ENCODE measurements at places on chromosomes 5 and 9.

DNA sequence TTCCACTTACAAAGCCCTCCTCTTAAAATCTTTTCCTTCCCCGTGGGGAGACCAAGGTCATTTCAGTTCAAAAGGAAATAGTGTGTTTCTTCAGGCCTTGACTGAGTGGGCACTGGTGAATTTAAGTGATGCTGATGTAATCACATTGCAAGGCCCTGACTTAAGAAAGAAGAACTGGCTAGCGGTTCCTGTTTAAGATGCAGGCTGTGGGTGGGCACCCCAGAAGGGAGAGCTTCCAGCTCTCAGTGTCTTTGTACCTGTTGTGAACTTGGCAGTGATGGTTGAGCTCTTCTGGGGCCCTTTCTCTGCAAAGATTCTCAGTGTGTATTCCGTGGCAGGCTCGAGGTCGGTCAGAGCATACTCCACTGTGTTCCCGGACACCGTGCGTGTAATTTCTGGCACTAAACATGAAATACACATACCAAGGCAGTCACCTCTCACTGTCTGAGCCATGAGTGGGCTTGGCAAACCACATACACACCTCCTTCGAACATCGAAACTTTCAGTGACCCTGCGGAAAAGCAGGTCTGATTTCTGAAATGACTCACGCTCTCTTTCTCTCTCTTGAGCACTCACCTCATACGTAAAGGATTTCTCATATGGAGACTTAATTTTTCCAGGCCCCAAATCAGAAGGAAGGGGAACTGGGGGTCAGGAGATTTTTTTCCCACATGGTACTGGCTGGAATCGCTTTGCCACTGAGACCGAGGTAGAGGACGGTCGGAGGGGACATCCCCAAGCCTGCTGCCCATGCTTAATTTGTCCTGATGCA is 81.9 kb downstream of the TNC start:
- no peak for DNase-seq

DNA sequence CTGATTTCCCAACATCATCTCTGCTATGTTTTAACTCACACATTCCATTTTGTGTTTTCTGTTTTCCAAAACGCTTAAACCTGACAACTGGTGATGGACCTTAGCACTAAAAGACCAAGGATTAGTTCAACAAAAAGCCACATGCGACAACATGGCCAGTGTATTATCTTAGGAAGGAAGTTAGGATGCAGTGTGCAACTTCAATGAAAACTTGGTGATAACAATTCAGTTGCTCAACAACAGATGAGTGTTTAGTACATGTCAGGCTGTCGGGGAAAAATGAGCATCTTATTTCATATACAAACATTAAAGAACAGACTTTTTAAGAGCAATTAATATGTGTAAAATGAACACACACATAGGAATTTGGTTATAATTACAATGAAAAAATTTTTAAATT is 780.0 kb downstream of the SEMA5A start:
- DNase-seq = no peak

- no peak for DNase-seq
Observed at GRCh38 chr5:58330781-58331180, 129.1 kb downstream of the PLK2 start.

- DNase-seq = no peak
Observed at GRCh38 chr5:608429-609370, 3.4 kb upstream of the CEP72 start.

DNA sequence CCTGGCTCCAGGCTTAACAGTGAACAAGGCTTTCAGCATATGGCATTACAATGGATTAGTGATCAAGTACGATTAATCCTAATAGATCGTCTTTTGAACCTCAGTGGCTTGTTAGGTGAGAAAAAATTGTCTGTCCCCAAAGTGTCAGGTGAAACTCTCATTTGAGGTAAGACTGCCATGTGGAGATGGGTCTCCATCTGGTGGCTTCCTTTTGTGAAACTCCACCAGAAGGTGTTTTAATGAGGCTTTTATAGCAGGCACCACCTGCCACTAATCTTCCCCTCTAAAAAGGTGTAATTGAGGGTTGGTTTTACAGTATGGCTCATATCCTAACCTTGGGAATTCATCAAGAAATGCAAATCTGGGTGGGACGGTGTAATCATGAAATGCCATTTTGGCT is 471.1 kb upstream of the MPDZ start:
- DNase-seq = no peak

GRCh38 chr9:116565986-116566385 is 121.1 kb upstream of the TRIM32 start:
- no peak for DNase-seq

DNA sequence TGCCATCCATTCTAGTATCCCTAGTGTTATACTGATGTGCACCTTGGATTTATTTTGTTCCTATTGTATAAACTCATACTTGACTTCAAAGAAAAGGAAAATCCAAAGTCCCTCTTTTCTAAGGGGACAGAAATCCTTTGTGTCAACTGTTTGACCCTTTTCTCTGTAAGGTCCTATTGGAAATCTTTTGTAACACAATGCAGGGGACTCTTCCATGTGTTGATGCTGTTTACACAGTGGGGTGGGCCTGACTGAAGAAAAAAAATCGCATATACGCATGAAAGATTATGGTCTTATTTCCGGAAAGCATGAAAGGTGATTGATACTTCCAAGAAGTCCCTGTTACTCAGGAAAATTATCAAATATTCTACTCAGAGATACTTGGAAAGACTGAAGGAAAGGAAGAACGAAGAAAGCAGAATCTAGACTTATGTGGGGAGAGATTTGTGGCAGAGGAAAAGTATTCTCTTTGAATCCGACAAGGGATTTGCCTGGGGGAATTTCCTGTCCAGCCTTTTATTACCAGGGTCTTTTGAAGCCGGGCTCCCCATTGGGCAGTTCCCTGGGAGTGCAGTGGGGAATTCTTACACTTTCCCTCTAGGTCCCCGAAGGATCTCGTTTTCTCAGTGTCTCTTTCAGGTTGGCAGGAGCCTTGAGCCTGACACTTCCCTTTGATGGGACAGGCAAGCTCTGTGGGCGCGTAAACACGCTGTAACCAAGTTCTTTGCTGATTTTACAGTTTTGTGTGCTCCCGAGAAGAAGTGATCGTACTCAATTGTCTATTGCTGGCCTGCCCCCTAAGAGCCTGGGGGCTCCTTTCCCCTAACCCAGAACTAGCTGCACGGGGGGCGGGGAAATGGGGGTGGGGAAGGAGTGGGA is 779 bp upstream of the VCAN start:
- DNase-seq = no peak

- peak; percentile 8 for DNase-seq
Observed at GRCh38 chr5:149128023-149128875, 13.0 kb upstream of the ABLIM3 start.

DNA sequence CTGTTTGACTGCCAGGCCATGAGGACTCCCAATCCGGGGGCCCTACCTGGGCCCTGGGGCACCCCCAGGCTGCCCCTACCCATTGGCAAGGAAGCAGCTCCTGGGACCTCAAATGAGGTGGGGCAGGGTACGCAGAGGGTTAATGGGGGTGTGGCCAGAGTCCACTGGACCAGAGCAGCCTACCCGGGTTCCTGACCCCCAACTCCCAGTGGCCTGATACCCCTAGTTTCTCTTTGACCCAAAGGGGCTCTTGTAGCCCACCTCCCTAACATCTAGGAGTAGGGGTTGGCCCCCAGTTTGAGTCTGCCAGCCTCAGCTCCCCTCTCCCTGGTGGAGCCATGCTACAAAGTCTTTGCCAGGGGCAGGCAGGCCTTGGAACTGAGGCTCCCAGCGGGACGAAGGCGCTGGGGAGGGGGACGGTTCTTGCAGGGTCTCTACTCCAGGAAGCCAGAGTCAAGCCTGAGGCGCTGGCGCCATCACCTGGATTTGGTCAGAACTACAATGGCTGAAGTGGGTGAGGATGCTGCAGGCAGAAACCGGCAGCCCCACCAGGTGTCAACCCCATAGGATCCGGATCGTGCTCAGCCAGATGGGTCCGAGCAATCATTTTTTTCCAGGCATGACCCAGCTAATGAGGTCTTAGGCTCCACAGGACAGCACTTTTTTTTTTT is 8.4 kb upstream of the CERCAM start:
- peak; percentile 67 for DNase-seq

- peak; percentile 56 for DNase-seq
Observed at GRCh38 chr5:14628346-14628745, 36.2 kb upstream of the OTULIN start.

GRCh38 chr5:95936812-95937397 is 24.7 kb downstream of the ELL2 start:
- no peak for DNase-seq

DNA sequence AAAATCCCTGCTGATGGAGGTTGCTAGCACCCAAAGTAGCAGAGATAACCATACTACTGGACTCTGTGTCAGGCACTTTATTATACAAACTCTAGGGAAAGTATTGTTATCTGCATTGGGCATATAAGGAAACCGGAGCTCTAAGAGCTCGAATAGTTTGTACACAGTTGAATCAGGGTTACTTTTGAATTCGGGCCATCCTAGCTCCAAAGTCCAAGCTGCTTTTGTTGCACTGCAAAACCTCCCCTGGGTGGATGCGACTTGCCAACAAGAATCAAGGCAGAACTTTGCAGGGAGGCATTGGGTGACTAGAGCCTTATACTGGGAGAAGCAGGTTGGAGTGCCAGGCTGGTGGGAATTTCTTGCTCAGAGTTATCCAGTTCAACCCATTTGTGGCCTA is 435.1 kb downstream of the SPATA31D1 start:
- no peak for DNase-seq

DNA sequence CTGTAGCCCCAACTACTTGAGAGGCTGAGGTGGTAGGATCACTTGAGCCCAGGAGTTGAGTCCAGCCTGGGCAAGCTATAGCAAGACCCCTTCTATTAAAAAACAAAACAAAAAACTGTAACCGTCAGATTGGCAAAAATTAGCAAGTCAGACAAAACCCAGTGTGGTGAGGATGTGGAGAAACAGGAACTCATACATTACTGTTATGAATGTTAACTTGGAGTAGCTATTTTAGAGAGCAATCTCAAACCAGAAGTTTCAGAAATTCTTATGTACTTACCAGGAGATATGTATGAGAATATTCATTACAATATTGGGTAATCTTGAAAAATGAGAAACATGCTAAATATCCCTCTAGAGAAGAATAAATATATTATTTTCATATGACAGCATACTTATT is 120.3 kb downstream of the INVS start:
- no peak for DNase-seq

GRCh38 chr5:61994171-61994570 is 311.8 kb upstream of the KIF2A start:
- DNase-seq = no peak

DNA sequence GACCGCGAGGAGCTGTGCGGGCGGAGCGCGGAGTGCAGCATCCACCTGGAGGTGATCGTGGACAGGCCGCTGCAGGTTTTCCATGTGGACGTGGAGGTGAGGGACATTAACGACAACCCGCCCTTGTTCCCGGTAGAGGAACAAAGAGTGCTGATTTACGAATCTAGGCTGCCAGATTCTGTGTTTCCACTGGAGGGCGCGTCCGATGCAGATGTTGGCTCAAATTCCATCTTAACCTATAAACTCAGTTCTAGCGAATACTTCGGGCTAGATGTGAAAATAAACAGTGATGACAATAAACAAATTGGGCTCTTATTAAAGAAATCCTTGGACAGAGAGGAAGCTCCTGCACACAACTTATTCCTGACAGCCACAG is 590 bp downstream of the PCDHA6 start:
- no peak for DNase-seq

- no peak for DNase-seq
Observed at GRCh38 chr5:179488975-179489374, 61.4 kb upstream of the RUFY1 start.

Data from OCI-LY7 (cell line).